ENCODE measurements at places on chromosomes 16 and 17. TPM values are rescaled to one million over a fixed set of nuclear protein-coding genes. Genes with fewer than 3 reads are reported as not detected.
A peak's percentile ranks its signal among the peaks of the same experiment; 100 is the strongest.

The ITGAL gene
- 3.3 TPM for total RNA-seq

The TNFRSF17 gene
- not detected for total RNA-seq

The FBXO39 gene
- total RNA-seq: 0.34 TPM

The TEN1 gene
- total RNA-seq: 12.2 TPM

GRCh38 chr17:20262226-20263114 is 204.9 kb downstream of the LGALS9B start:
- no peak for DNase-seq

GRCh38 chr17:41710472-41711090 is 1.6 kb upstream of the GAST start:
- DNase-seq: no peak

GRCh38 chr17:28181568-28181967 is 137.4 kb upstream of the TMEM97 start:
- no peak for DNase-seq

- DNase-seq: no peak
Observed at GRCh38 chr17:38660097-38661025, 14.4 kb downstream of the EPOP start.

GRCh38 chr17:81481815-81482505 is 30.6 kb downstream of the ACTG1 start:
- DNase-seq: no peak

DNA sequence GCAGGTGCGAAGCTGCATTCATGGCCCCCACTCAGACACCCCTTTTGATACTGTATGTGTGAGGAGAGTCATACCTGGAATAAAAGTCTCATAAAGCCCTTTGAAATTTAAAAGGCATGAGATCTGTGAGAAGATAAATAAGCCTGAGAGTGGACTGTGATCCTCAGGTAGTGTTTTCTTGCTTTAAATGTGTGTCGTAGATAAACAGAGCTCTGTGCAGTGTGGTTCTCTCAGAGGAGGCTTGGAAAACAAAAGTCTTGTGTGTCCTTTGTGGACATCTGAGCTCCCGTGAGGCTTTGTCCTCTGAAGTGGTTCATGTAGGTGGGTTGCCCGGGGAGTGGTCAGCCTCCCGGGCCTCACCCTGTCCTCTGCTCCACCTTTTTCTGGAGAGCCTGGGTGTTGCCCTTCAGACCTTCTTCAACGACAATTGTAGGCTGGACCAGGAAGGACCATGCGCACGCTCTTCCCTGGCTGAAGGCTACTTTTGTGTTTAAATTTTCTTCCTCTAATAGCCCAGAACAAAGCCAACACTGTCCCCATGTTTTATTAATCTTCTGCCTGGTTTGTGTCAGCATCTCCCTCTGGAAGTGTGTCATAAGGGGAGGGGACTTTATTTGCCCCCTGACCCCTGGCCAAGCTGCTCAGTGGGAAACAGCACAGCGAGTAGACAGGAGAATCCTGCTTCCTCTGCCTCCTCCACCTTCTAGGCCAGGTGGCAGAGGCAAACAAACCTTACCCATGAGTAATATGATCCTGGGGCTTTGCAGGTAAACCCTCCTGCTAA is 151.2 kb downstream of the MSI2 start:
- no peak for DNase-seq

- DNase-seq: no peak
Observed at GRCh38 chr17:15914400-15915170, 30.3 kb upstream of the ADORA2B start.

DNA sequence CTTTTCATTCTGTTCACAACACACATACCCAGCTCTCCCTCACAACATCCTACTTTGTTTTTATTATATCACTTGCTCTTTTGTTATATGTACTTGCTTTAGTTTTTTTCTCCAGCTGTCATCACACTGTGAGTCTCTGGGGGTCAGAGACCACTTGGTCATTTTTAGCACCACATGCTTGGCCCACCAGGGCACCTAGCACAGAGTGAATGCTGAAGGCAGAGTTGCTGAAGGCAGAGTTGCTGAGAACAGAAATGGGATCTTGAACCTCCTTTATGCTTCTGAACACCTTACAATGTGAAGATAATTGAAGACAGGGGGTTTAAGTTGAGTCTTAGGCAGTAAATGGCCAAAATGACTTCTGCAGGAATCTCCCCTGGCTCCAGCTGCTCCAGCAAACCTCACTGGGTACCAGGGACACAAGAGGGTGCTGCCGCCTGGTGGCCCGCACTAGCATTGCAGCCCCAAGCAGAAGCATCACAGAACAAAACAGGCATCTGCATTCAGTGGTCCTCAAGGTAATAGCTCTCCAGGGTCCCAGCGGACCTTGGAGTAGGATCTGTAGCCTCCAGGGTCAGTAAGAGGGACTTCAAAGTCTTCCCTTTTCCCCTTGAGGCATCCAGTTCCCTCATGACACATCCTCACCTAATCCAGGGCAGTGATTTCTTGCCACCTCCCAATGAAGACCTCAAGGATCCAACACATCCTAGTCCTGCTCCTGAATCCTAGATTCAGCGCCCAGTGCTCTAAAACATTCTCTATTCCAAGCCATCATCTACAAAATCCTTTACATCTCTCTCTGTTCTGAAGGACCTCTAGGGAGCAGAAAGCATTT is 1972.6 kb downstream of the TP53TG3F start:
- no peak for DNase-seq

- DNase-seq: peak; percentile 74
Observed at GRCh38 chr16:66930189-66930588, 4.0 kb downstream of the CIAO2B start.

DNA sequence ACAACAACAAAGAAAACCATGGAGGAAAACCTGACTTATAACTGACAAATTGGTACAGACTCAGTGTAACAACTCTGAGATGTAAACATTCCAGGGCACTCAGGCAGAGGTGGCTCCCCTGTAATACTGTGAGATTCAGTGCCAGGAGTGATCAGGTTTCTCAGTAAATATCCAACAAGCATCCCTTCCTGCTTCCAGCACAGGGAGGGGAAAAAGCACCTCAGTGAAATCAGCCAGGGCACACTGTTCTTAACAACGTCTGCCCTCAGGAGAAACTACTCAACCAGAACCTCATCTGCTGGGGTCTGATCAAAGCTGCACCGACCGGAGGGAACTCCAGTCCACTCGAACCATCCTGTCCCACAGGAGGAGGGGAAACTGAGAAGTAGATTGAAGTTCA is 52.3 kb downstream of the AMFR start:
- no peak for DNase-seq

GRCh38 chr17:35664685-35665084 is 66.8 kb upstream of the RASL10B start:
- no peak for DNase-seq

GRCh38 chr17:55322453-55322985 is 57.8 kb downstream of the HLF start:
- DNase-seq: no peak

DNA sequence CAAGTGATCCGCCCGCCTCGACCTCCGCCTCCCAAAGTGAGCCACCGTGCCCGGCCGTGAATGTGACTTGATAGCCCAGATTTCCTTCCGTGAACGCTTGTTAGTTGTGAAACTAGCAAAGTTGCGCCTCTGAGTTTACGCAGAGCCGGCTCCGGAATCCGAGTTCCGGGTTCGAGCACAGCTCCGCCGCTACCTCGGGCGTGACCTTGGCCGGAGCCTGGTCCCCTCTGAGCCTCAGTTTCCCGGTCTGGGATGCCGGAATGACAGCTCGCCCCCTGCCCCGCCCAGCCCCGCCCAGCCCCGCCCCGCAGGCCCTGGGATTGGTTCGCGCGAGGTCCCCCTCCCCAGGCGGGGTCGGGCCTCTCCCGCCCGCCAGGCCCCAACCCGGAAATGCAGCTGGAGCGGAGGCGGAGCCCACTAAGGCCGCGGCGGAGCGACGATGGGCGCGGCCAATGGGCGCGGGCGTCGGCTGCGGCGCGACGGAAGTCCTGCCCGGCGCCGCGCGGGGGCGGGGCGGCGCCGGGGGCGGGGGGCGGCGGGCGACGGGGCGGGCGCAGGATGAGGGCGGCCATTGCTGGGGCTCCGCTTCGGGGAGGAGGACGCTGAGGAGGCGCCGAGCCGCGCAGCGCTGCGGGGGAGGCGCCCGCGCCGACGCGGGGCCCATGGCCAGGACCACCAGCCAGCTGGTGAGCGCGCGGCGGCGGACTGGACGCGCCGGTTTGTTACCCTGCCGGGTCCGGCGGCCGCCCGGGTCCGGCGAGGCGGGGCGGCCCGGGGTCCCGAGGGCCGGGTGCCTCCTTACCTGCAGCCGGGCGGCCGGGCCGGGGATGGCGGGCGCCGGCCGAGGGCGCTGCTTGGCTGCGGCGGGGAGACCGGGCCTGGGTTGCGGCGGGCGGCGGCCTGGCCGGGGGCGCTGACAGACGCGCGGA is at the start of gene PDPK1:
Gene PDPK1 (plus strand): TSS at position 571 of the 929 bp plus-strand sequence. CDS start 92 bp downstream, at position 663.
- peak; percentile 95 for DNase-seq

DNA sequence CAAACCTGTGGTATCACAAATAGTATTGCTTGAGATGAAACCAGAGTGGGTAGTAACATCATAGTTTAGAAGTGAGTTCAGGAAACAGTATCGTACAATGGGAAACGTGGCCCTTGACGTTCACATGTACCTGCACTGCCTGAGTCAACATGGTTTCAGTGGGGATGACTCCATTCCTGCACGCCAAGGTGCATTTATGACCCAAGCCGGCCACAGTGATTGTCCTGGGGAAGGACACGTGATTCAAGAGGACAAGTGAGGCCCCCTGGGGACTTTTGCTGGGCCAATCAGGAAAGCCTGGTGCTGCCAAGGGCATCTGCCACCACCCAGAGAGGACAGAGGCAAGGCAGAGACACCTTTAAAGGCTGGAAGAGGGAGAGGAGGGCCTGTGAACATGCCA is 119.2 kb downstream of the AXIN2 start:
- DNase-seq: no peak

DNA sequence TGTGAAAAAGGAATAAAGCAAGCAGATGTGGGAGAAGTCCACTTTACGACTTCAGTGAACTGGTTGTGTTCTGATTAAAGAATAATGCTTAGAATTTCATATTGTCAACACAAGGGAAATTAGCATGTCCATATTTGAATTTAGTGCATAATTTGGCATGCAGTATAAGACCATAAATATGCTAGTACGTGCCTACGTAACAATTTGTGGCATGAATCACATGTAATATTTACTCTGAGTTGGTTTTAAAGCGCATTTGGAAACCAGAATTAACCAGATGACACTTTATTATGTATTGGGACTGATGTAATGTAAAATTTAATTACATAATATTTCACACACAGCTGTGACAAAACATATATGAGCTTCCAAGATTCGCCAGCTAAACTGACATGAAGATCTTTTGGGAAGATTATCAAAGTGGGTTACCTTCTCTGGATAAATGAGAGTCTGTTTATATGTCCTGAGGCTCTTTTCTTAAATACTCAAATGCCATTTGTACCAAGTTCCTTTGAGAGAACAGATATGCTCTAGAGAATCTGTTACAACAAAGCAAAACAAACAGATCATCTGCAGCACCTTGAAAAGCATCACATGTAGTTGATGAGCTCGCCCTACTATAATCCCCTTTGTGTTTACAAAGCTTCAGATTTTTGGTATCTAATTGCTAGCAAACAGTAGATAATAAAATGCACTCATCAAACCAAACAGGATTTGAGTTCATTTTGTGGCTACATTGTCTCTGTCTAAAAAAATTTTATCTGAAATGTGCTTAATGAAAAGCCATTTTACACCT is 1468.6 kb downstream of the CDH11 start:
- DNase-seq: no peak

GRCh38 chr16:8751481-8752311 is 45.7 kb downstream of the TMEM186 start:
- DNase-seq: no peak
